COLO829 (cell line): ENCODE measurements at places on chromosomes 11 and 22.
A peak's percentile ranks its signal among the peaks of the same experiment; 100 is the strongest.

DNA sequence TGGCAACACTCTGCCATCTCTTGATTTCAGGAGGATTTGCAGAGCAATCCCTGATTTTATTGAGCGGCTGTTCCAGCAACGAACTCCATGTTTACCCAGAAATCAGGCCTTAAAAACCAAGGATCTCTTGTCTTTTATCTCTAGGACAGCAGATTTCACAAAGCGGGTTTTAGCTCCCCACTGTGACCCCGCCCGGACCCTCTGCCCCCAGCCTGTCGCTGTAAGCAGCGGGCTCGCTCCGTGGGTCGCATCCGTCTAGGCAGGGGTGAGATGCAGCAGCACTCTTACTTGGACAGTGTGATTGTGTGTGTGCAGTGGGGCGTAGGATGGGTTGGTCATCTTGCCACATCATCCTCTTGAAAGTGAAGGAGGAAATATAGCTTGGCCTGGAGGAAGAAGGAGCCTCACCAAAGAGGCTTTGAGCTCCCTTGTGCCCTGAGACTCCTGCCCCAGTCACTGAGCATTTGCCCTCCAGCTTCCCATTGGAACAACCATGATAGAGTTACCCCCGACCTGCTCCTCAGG lies 189.2 kb upstream of the TBCEL start:
- DNase-seq, result no peak

DNA sequence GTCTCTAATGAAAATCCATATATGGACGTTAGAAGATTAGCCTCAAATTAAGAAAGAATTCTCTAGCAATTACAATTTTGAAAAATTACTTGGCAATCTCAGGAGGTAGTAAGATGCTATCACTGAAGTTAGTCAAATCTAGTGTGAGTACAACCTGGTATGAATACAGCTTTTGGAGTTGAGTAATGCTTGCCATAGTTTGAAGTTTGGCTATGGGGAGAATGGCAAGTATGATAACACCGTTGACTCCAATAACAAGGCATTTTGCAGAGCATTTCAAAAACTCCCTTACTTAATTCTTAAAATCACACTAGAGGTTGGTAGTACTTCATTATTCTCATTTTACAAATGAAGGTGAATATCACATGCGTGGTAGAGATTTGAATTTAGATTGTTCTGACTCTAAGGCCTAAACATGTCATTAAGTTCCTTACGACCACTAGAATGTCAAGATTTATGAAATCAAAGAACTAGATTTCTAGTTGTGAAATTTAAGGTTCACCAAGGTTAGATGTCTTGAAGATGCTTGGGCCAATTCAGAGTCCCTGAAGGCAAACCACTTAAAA lies 355.4 kb downstream of the ETS1 start:
- no peak for DNase-seq

DNA sequence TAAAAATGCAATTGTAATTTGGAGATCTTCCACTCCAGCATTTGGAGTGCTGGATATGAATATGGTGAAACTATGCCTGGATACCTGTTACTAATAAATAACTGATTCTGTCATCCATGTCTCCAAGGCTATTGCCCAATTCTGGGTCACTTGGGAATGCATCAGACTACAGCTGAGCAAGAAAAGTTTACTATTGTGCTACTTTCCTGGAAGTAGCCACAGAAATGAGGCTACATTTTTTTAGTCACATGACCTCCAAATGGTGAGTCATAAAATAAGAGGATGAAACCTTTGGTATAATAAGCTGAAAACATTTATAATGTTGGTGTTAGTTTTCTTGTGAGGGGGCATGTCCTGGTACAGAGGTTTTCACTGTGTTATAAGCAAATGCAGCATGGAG lies 44.4 kb downstream of the DCDC1 start:
- DNase-seq, result peak; percentile 50

- DNase-seq, result peak; percentile 82
Measured at GRCh38 chr11:13261591-13262061, 16.0 kb upstream of the BMAL1 start.

DNA sequence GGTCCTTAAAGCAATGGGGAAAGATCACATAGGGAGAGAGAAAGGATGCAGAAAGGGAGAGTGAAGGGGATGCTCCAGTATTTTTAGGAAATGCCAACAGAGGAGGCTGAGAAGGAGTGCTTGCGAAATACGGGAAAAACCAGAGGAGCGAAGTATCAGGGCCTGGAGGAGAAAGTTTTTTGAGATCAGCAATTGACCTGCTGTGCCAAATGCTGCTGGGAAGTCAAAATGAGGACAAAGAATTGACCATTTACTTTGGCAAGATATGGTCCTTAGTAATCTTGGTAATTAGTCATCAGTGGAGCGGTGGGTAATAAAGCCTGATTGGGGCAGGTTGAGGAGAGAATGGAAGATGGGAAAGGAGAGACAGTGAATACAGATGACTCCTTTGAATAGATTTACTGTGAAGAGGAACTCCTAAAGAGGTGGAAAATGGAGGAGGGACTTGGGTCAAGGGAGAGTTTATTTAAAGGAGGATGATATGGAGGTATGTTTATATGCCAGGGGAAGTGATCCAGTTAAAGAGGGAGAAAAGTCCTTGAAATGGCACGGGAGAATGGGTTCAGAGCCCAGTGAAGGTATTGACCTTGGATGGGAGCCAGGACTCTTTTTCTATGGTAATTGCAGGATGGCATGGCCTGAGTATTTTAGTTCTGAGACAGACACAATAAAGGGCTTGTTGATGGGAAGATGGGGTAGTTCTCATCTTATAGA lies 111.5 kb downstream of the PKNOX2 start:
- peak; percentile 43 for DNase-seq
